ENCODE measurements at places on chromosomes 2 and 18.

- no peak for DNase-seq
Measured at GRCh38 chr2:156896294-156896693, 361.2 kb upstream of the GALNT5 start.

- no peak for DNase-seq
Measured at GRCh38 chr18:46477425-46478011, 179.5 kb downstream of the LOXHD1 start.

DNA sequence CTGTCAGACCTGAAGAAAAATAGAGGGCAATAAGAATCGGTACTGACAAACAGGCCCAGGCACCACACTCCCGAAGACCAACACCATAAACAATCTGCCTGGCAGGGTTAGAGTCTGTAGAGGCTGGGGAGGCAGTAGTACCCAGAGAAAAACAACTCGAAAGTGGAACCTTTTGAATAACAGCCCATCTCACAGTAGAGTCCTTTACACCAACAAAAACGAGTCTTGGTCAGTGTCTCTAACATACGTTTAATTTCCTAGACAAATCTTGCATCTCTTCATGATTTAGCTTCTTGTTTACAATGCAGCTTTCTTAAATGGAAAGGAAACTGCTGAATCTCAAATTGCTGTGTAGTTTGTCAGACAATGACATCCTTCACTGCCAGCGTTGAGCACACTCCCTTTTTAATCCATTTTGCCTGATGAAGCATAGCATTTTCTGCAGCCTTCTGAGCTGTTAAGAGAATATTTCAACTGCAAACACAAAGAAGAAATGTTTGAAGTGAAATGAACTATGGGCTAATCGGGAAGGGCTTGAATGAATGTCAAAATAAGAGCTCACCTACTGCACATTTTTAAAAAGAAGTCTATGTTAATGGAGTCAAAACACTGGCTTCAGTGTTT lies 73.1 kb upstream of the DSG1 start:
- DNase-seq = no peak

DNA sequence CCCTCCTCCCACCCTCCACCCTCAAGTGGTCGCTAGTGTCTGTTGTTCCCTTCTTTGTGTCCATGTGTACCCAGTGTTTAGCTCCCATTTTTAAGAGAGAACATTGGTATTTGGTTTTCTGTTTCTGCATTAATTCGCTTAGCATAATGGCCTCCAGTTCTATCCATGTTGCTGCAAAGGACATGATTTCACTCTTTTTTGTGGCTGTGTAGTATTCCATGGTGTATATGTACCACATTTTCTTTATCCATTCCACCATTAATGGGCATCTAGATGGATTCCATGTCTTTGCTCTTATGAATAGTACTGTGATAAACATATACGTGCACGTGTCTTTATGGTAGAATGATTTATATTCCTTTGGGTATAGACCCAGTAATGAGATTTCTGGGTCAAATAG lies 42.9 kb downstream of the TSPYL6 start:
- DNase-seq = no peak

DNA sequence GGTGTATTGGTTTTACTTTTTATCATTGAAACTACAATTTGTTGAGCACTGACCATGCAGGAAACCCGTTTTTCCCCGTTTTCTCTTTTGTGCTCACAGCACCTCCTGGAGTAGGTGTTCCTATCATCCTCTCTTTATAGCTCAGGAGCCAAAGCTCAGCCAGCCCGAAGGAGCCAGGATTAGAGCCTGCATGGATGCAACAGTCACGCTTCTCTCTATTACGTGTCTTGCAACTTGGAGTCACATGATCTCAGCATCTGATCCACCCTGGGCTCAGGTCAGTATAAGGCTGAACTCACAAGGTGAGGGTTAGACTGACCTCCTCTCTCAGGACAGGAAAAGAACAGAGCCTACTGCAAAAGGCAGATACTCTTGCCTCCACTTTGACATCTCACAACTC lies 150.5 kb downstream of the MBP start:
- no peak for DNase-seq

- no peak for DNase-seq
Measured at GRCh38 chr2:143553261-143553660, 424.0 kb downstream of the ARHGAP15 start.

DNA sequence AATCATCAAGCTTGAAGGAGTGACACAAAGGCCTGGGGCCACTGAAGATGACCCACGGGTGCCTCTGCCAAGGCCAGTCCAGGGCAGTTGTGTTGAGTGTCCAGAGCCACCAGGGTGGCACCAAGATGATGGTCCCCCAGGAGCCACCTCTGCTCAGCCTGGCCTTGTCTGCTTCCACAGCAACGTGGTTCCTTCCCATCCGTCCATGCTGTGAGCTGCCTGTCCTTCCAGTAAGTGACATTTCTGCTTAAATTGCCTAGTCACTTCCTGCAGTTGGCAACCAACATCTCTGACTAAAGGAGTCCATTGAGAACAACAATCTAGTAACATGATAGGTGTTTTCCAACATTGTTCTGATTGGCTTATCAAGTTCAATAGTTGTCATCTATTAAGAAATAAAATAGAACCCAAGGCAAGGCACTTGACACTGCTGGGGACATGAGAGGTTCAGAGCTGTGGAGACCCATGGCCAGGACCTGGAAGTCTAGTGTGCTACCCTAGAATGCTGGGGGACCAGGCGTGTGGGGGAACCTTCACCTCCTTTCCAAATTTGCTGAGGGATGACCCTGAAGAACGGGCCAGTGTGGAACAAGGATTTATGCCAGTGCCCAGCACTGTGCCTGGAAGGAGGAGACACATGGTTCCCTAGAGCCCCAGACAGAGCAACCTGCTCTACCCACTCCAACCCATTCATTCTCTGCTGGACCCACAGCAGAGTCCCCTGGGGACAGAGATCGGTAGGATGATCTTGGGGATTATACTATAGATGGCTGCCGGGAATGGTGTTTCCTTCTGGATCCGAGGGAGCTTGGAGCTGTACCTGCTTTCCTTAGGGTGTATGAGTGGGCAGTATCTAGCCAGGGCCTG lies 98.9 kb upstream of the EPC2 start:
- no peak for DNase-seq

GRCh38 chr2:203225423-203226039 lies 13.3 kb upstream of the CYP20A1 start:
- peak; percentile 10 for DNase-seq

DNA sequence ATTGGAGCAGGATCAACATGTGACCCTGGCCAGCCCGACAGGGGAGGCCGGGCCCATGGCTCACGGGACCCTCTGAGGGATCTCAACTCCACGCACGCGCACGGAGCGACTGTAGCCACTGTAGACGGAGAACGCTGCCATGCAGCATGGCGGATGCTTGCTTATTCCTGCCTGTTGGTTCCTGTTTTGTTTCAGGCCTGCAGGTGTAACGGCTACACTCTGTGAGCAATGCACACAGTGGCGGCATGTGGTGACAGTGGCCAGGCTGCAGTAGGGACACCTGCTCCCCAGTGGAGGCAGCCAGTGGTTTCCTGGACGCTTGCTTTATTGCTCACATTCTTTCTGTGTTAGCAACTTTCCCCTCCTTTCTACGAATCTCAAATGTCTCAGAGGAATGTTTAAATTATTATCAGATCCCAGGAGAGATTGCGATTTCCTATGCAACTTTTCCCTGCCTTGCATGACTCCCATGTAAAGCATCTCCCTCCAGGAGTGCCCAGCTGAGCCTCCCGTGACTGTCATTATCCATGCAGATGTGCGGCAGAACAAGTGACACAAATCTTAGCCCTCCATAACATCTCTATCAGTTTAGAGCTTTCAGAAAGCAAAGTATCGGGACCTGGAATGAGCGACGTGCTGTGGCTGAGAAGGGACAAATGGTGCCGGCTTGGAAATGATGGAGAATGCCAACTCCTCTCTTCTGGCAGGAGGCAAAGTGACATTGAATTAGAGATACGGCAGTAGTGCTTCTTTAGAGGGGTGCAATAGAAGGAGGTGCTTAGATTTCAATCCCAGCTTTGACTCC lies 209.7 kb downstream of the ASB1 start:
- DNase-seq = no peak
